ENCODE measurements at places on chromosomes 12 and 14.

GRCh38 chr14:79464468-79464867 lies 746.8 kb downstream of the DIO2 start:
- DNase-seq: no peak

DNA sequence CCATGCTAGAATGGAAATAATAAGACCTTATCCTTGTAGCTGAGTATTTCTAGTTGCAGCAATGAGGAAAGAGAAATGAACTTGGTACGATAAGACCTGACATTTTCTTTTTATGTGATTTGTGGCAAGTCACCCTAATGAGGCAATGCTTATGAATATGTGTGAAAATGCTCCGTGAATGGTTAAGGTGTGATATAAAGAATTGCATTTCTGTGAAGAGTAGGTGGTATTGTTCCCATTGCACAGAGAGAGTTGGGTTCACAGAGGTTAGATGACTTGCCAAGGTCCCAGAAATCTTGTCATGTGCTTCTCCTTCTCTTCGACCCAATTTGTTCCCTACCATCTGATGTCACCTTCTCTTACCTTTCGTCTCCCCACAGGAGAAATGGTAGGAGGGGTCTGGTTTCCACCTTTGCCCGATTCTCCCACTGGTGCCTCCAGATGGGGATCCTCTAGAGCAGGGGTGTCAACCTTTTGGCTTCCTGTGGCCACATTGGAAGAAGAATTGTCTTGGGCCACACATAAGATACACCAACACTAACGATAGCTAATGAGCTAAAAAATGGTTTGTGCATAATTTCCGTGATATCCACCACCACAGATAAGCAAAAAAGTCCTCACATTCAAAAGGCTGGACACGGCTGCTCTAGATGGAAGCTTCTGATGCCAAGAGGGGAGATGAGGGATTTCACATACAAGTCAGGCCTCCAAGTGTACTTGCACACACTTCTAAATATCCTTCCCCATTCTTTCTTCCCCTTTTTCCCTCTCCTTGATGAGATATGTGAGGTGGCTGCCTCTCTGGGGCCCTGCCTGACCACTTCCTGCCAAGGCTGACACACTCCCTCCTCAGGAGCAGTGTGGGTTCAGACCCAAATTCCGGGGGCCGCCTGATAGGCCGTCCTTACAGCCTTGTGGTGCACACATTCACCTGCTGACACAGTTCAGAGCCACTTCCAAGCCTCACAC lies 96.1 kb downstream of the PLXNC1 start:
- no peak for DNase-seq

GRCh38 chr12:26195250-26195640 lies at the start of gene SSPN:
TSS of gene SSPN (plus strand) at chr12:26195573. CDS start at chr12:26195673, 100 bp downstream.
- peak; percentile 63 for DNase-seq

GRCh38 chr14:91910196-91910595 lies 37.3 kb downstream of the FBLN5 start:
- DNase-seq: no peak

GRCh38 chr12:42689699-42690098 lies 100.2 kb upstream of the PRICKLE1 start:
- DNase-seq: no peak

DNA sequence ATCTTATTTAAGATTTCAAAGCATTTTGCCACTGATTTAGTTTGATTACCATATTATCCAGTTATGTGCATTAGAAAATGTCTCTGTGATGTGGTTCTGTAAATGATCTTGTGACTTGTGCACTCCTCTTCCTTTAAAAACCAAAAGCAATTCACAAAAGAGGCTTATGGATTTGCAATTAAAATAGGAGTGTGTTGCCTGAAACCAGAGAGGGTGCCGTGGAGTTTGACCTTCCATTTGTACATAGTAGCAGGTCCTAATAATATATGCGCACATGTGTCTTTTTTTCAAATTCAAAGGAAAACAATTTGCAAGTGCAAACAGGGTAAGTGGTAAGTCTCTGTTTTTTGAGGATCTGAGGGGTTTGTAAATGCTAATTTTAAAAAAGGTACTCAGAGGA lies 470.9 kb downstream of the VRK1 start:
- DNase-seq: no peak

GRCh38 chr12:132012919-132013568 lies 63.3 kb downstream of the EP400 start:
- DNase-seq: no peak

DNA sequence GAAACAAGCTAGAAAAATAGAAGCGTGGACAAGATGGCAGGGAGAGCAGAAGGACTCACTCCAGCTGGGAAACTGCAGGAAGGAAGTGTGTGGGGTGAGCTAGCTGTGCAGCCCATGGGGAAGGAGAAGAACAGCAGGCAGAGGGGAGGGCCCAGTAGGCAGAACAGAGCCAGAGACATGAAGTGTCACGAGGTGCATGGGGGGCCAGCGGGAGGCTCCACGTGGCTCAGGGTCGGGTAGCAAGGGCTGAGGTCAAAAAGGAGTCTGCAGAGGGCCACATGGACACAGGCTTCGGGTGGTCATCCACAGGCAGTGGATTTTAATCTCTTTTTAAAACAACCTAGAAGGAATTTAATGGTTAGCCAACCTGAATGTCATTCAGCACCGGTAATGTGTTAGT lies 669.0 kb downstream of the BCL11B start:
- DNase-seq: no peak

GRCh38 chr12:109704371-109705098 lies 9.1 kb upstream of the FAM222A start:
- DNase-seq: no peak

- no peak for DNase-seq
These were observed 136.8 kb upstream of the C14orf180 start for GRCh38 chr14:104442631-104443390.

- no peak for DNase-seq
These were observed 34.2 kb downstream of the NCKAP5L start for GRCh38 chr12:49794021-49794420.

DNA sequence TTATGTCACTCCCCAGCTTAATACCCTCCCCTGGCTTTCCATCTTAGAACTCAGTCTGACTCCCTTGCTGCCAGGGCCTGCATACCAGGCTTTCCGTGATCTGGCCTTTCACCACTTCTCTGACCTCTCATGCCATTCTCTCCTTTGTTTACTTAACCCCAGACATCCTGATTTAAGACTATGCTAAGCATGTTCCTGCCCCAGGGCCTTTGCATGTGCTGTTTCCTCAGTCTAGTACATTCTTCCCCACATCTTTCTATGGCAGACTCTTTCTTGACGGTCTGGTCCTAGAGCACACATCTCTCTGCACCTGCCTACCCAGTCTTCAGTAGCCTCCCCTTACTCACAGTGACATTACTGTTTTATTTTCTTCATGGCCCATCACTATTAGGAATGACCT lies 42.2 kb downstream of the PLXNC1 start:
- no peak for DNase-seq

DNA sequence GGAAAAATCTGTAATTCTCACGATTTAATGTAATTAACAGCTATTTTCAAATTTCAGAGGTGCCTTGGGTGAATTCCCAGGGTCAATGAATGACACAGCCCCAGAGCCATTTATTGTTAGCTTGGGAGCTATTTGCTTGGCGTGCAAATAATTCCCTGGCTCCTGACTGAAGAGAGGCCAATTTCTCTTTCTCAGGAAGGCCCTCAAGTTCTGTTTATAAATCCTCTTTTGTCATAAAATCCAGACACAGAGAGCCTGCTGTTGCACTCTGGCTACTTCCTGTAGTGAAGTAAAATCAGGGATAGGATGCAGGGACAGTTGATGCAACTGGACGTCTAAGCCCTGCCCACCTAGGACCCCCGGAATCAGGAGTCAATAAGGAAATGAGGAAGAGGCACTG lies 154.3 kb downstream of the TMX1 start:
- peak; percentile 95 for DNase-seq

GRCh38 chr12:120537856-120538220 lies 3.7 kb downstream of the RNF10 start:
- no peak for DNase-seq

DNA sequence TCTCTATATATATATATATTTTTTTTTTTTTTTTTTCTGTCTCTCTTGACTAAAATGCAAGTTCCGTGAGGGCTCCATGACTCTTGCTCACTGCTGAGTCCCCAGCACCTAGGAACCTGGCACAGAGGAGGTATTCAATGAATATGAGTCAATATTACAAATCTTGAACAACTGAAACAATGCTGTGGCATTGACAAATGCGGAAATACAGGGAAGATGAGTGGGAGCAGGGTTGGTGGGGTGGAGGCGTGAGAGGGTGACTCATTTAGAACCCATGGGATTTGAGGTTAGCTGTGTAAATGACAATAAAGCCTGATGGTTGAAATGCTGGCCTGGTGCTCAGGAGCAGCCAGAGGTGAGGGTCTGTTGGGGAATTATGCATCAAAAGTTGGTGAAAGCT lies 121.7 kb upstream of the FUT8 start:
- DNase-seq: peak; percentile 94

All from AG10803 (cell line).